ENCODE measurements at places on chromosomes 12 and 14. TPM values are rescaled to one million over a fixed set of nuclear protein-coding genes. Genes with fewer than 3 reads are reported as not detected.

GRCh38 chr12:26279091-26279490 lies 83.7 kb downstream of the SSPN start:
- DNase-seq: no peak

DNA sequence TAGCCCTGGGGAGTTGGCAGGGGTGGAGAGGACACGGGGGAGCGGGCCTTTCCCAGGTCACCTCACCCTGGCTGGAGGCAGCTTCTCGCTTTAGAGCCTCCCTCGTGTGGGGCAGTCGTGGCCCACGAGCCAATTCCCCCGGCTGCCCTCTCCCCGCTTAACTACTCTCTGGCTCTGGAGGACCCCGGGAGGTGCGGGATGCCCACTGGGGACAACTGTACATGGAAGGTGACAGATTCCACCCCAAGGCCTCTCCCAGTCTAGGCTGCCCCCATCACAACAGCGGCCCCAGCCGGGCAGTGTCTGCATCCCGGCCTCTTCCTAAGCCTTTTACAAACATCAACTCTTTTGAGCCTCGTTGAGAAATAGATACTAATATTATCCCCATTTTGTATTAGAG lies 78.1 kb downstream of the KIF26A start:
- no peak for DNase-seq

GRCh38 chr12:93778766-93779165 lies 101.6 kb downstream of the CRADD start:
- DNase-seq: no peak

DNA sequence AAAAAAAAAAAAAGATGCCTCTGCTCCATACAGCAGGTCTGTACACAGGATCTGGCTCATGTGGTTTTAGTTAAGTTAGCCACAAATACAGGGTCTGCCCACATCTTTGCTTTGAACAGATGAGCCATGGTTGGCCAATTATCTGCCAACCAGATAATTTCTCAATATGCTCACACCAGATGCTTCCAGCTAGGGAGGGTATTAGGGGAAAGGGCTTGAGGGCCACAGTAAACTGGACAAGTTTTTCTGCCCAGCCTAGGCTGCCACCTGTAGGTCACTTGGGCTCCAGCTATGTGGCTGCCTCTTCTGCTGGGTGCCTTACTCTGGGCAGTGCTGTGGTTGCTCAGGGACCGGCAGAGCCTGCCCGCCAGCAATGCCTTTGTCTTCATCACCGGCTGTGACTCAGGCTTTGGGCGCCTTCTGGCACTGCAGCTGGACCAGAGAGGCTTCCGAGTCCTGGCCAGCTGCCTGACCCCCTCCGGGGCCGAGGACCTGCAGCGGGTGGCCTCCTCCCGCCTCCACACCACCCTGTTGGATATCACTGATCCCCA lies 776 bp downstream of the RDH5 start:
- DNase-seq: no peak

DNA sequence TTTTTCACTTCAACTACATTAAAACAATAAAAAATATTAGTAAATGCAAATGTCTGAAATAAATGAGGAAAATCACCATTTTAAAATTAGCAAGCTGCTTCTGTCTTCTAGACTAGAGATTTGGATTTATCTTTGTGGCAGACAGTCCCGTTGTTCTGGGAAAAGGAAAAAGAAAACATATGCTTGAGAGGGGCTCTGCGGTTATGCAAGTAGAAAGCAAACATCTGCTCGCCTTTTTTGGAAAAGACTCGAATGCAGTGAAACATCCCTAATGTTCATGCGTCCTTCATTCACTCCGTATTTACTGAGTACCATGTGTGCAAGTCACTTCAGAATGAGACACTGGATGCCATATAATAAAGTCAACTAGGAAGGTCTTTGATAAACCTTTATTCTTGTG lies 44.9 kb downstream of the IFNG start:
- no peak for DNase-seq

- DNase-seq: no peak
Observed at GRCh38 chr14:64218344-64219240, 75.6 kb downstream of the ESR2 start.

- DNase-seq: no peak
Observed at GRCh38 chr12:47747126-47747525, 11.6 kb downstream of the RAPGEF3 start.

DNA sequence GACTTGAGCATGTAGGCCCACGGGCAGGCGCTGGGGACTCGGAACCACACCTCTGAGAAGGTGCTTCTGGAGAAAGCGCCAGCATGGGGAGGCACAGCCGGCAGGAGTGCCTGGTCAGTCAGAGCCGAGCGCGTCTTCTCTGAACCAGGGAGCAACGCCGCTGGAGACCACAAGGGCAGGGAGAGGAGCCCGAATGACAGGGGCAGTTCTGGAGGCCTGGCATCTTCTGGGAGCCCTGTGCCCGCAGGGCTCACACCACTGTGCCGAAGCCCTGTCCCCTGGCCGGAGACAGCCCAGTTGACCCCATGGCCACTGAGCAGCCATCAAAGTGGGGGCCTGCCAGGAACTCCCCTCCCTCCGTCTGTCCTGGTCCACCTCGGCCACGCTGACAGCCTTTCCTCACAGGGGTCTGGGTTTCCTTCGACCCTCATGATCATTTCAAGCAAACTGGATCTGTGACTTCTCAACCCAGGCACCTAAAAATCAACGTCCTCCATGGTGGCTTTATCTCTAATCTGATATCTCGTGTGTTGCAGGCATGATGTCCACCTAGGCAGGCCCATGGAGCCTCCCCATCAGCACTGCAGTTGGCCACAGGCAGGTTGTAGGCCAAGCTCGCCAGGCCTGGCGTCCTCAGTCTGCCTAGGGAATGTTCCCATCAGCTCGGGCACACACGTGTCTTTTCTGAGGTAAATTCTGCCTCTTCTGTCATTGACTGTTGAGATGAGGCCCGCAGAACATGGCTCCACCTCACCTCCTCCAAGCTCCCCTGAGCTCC lies 299.3 kb upstream of the RTL1 start:
- no peak for DNase-seq

Gene KLHDC1
- 0.79 TPM for total RNA-seq

Gene SUOX
- 1.7 TPM for total RNA-seq

Gene SOX5
- not detected for total RNA-seq

Gene MMP19
- 0.10 TPM for total RNA-seq

Gene ZNF219
- 9.2 TPM for total RNA-seq

Gene MANSC4
- not detected for total RNA-seq

Gene RDH12
- total RNA-seq: not detected

Gene IAPP
- not detected for total RNA-seq

Gene TTC7B
- 6.5 TPM for total RNA-seq

Gene CLEC1B
- not detected for total RNA-seq

Gene SSTR1
- not detected for total RNA-seq

Measured in activated naive CD4-positive, alpha-beta T cell treated with anti-CD3 and anti-CD28 coated beads for 36 hours (primary cell).